ENCODE measurements at places on chromosomes 12 and 14.

GRCh38 chr14:21078287-21078686 is 8.2 kb downstream of the ARHGEF40 start:
- no peak for DNase-seq

DNA sequence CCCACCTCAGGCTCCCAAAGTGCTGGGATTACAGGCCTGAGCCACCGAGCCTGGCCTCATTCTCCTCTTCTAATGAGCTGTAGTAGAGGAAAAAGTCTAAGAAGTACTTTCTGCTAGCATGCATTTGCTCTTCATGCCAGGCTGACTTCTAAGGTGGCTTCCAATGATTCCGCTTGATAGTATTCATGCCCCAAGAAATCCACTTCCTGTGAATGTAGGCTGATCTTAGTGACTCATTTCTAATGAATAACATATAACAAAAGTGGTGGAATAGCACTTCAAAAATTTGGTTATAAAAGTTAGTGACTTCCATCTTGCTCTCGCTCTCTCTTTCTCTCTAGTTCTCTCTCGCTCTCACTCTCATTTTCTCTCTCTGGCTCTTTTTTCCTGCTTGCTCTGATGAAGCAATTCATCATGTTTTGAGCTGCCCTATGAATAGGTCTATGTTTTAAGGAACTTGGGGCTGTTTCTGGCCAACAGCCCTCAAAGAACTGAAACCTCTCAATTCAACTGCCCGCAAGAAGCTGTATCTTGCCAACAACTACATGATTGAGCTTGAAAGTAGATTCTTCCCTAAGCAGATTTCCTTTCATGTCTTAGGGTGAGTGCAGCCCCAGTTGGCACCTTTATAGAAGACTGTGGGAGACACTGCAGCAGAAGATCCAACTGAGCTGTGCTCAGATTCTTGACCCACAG is 282.9 kb downstream of the RMST start:
- no peak for DNase-seq

GRCh38 chr12:91978143-91978542 is 167.5 kb downstream of the BTG1 start:
- no peak for DNase-seq

DNA sequence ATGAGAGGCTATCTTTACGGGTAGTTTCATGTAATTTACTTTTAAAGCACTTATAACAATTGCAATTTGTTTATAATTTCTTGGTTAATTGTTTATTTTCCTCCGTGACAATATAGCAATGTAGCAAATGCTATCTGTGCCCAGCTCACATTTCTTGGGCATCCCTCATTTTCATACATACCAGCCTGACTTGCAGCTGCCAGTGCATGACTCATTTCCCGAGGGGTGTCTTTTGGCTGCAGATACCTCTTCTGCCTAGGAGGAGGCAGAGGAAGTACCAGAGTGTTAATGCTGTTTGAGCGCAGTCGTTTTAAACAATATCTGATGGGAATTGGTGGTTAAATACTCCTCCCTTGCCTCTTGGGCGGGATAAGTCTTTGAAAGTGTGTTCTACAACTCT is 104.2 kb upstream of the ABCD2 start:
- DNase-seq: no peak

- DNase-seq: no peak
Measured at GRCh38 chr12:54141431-54142113, 47.2 kb downstream of the SMUG1 start.

DNA sequence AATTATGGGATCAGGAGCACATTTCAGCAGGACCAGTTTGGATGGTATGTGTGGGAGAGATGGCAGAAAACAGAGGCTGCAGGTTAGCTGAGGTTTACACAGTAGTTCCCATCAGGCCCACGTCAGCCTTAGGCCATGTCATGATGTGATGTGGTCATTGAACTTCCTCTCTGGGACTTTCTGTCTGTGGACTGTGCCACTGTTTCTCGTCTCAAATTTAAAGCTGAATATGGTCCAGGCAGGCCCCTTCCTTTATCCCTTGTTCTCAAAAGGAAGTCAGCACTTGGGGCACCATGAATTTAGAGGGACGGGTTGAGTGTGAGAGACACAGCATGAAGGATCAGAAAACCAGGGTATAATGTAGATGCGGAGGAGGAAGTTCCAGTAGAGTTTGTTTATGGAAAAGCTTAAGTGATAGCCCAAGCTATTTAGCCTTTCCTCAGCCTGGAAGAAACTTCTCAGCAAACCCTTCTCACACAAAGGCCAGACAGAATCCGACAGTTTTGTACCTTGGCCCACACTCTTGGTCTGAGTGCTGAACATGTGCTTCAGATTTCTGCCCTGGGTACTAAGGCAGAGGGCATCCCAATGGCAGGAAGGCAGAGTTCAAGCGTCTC is 3.6 kb upstream of the IGFBP6 start:
- DNase-seq: no peak

DNA sequence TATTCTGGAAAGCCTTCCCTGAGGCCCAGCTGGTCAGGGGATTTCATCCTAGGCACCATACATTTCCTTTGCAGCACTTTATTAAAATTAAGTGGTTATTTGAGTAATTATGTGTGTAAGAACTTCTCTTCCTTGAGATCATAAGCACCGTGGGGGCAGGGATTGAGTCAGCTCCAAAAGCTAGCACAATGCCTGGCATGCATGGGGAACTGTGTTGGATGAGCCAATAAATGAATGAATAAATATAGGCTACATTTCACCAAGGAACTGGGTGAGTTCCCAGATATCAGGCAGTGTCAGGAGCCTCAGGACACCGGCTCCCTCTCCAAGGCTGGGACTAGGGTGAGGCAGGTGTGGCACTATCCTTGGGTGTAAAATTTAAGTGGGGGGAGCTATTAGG is 82.8 kb upstream of the FBXO21 start:
- no peak for DNase-seq

DNA sequence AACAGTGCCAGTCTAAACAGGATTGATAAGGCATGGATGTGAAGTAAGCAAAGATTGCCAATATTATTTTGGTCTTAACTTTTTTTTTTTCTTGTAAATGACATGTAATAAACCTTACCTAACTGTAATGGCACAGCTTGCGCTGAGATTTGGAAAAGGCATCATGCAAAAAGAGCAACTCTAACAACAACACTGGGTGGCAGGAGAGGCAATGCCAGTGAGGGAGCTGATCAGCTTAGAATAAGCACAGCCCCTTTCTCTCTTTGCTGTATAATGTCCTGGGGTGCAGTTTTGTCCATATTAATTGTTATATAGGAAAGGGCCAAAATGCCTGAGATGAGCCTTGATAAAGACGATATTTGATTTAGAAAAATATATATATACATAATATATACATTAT is 1589.7 kb upstream of the FLRT2 start:
- no peak for DNase-seq

DNA sequence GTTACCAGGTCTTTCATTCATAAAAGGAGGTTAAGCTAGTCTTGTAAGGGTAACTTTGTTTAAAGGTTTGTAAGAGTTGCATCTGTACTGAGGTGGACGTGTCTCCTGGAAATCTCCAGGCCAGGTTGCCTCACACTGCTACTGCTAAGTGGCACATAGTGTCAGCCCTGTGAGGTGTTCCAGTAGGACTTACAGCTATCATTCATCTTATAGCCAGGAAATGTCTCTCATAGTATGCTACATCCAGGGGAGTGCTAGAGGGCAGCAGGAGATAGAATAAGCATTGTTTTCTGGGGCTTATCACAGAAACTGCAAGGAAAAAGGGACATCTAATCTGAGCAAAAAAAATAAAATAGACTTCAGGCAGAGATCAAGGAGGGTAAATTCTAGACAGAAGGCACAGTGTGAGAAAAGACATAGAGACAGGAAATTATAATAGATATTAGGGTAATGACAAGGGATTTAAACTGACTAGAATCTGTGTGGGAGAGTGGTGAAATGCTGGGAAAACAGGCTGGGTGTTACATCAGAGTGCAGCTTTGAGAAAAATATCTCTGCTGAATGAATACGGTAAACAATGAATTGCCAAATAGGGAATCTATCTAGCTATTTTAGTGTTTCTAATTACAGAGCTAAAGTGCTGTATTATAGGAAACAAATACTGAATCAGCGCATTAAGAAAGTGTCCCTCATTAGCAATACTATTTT is 205.1 kb upstream of the ABCD2 start:
- no peak for DNase-seq

Measured in left renal pelvis (tissue), 4 donors.